HTR-8/SVneo (cell line): ENCODE measurements at places on chromosomes 12 and 14.
A peak's percentile ranks its signal among the peaks of the same experiment; 100 is the strongest.

GRCh38 chr12:51631591-51631990, 40.6 kb downstream of the SCN8A start:
- no peak for DNase-seq

- no peak for DNase-seq
These were observed 264.9 kb downstream of the C12orf75 start for GRCh38 chr12:105595440-105595839.

DNA sequence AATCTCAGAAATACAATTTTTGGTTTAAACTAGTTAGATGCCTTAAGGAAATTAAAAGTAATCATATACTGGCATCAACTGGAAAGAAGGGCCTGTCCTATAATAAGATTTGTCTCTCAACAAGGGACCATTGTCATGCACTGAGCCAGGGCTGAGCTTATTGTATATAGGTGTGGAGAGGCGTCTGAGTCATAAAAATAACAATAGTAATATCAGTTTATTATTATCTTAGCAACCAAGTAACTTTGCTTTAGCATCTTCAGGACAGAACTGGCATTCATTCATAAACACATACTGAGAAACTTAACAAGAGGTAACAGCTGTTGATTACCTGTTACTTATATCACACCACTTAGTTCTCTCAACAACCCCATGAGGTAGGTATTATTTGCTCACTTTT, 7.1 kb downstream of the KRT75 start:
- no peak for DNase-seq

- DNase-seq: no peak
These were observed 127.2 kb upstream of the LHX5 start for GRCh38 chr12:113598815-113599406.

DNA sequence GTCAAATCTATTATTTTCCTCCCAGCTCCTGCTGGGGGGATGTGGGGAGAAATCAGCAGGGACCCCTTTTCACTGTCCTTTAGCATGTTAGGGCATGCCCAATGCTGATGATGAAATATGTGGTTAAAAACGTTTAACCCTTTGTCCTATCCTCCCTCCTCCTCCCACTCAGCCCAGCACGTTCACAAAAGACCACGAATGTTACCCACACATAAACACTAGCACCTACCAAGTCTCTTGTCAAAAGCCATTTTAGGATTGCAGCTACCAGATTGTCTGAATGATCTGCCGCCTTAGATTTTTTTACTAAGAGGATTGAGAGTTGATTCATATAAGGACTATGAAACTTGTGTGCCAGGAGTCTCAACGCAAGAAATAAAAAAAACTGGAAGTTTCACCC, 70.4 kb downstream of the TBK1 start:
- DNase-seq: no peak

- DNase-seq: no peak
These were observed 3.5 kb downstream of the LPAR5 start for GRCh38 chr12:6632026-6632983.

DNA sequence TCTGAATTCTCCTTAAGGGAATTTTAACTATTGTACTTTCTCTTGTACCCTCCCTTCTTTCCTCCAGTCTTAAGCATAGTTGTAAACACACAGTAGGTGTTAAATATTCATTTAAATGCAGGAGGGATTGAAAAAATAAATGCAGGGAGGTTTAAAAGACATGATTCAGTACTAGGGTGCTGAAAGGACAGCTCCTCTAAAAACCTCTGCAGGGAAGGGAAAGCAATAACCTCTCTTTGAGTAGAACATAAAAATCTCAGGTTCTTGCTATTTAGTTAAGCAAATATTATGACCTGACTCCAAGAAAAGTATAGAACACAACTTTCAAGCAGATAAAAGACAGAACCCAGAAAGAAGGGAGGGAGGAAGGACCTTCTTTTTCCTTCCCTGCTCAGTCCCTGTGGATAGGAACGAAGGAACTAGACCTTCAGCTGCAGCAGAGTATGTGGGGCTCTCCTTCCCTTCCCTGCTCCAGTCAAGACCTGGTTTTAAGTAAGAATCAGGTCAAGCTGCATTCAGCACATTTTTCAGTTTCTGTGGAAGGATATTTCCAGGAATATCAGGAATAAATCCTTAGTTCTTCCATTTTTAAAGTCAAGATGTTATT, 4.7 kb downstream of the MAP3K9 start:
- no peak for DNase-seq

DNA sequence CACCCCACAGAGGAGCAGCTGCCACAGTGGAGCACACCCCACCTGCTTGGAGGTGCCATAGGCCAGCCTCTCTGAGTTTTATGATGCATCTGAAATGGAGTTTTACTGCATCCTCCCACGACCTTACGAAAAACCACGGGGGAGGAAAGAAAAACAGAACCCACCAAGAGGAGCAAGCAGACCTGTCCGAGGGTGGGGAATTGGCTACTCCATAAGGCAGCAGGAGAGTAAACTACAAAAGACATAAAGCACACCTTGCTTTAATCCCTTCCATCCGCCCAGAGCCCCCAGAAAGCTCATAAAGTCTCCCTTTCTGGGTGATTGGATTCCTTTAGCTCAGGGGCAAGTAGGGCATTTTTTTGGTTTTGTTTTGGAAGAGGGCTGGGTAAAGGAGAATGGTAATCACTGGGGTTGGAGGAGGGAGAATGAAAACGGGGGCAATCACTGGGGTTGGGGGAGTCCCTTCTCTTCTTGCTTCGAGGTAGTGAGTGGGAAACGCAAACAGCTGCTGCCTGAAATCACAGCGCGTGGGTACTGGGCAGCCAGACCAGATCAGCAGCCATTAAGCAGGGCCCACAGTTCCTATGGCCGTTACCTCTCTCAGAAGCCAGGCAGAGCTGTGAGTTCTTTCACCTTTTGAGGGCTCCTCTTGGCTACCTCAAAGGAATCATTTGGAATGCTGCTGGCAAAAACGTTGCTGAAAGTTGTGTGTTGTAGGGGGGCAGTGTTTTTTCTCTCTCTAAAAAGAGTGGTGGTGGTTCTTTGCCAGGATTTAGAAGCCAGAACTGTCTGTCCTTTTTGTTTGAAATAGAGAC, 433.6 kb downstream of the ZFP36L1 start:
- no peak for DNase-seq

DNA sequence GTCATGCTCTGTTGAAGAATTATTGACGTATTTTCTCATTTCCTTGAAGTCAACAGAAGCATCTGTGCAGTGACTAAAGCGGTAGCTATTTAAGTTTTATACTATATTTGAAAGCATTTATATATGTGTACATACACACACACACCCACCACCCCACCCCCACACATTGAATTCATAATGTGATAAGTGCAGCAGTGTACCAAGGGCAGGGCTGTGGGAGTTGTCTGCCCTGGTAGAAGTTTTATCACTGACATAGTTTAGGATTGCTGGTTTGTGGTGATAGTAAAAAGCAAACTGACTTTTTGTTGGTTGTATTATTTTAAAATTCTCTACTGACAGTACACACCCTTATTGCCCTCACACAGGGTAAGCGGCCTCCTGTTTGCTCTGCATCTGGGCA, 39.1 kb downstream of the GAS2L3 start:
- DNase-seq: no peak

GRCh38 chr12:22535478-22535877, 8.9 kb downstream of the C2CD5 start:
- no peak for DNase-seq

GRCh38 chr12:65494537-65494936, 216.1 kb downstream of the MSRB3 start:
- DNase-seq: no peak

DNA sequence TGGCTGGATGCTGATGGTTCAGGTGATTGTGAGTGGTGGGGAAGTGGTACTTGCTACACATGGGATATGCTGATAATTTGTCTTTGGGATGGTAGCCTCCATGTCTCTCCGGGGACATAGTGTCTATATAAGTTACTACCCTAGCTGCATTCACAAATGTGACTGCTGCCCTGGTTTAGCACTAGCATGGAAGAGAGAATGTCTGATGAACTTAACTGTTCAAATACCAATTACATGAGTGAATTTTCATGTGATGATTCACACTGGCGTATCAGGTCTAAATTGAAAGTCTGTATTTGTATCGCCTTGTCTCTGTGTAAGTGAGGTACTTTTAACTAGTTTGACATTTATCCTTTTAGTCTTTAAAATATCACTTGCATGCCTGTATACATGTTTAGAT, 34.4 kb downstream of the ATF7IP start:
- DNase-seq: no peak

GRCh38 chr14:35607380-35607779, 73.4 kb downstream of the INSM2 start:
- no peak for DNase-seq

DNA sequence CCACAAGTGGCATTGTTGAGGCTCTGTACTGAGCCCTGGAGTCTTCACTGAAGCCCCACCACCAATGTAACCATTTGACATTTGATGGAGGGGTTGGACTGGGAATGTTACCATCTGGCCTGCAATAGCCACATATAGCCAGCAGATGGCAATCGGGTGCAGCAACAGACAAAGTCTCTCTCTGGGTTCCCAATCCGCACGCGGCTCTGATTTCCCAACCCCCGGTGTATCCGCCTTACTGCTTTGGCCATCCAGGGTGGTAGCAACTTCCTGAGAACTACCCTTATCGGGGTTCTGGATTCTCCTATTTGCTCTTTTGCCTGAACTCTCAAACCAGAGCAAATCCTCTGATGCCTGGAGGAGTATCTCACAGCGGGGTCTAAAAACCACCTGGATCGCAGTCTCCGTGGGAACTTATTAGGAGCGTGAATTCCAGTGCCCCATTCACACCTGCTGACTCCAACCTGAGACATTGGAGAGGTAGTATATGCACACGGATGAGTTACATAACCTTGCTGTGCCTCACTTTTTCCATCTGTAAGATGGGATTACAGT, 14.2 kb downstream of the VRTN start:
- peak; percentile 99 for DNase-seq

DNA sequence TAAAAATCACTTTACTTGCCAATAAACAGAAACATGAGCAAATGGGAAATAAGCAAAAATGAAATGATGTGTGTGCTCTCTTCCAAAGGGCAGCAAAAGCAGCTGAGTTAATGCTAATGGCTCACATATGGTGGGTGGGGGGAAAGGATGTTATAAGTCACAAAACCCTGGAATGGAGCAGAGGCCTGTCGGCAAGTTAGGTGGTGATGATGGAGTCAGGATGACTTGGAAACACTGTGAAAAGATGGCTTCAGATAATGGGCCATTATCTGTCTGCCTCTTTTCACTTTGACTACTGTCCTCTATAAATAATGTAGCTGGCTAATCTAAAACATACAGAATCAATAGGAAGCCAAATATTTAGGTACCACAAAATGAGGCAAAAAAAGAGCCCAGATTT, 228.7 kb downstream of the APAF1 start:
- DNase-seq: no peak

GRCh38 chr14:95869776-95870175, 6.9 kb upstream of the TUNAR start:
- no peak for DNase-seq

GRCh38 chr12:55673638-55674037, 34.1 kb downstream of the ITGA7 start:
- DNase-seq: no peak

DNA sequence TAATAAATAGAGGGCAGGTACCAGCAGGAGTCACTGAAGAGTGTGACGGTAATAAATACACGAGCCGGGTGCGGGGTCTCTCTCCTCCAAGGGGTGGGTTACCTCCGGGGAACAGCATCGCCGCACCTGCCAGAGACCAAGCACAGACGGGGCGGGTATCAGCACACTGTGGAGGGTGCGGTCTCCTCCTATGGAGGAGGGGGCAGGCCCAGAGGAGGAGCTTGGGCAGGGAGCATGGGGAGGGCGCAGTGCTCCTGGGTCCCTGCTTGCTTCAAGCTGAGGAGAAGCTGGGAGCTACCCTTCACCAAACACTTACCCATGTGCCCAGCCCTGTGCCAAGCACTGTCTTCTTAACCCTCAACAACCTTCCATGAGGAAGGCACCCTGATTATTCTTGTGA, 12.8 kb downstream of the PGF start:
- DNase-seq: no peak

GRCh38 chr12:125518074-125518473, 452.8 kb downstream of the AACS start:
- DNase-seq: no peak

DNA sequence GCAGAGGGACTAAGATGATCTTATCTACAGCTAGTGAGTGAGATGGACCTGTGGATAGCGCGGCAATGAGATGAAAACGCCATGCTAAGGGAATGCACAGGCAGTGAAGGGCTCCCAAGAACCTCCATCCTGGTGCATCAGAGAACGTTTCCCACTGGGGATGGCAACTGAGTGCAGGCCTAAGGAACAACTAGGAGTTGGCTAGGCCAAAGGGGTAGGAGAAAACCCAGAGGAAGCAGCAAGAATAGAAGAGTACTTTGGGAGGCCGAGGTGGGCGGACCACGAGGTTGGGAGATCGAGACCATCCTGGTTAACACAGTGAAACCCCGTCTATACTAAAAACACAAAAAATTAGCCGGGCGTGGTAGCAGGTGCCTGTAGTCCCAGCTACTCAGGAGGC, 24.6 kb upstream of the BATF start:
- DNase-seq: no peak

GRCh38 chr14:76112889-76113624, 38.7 kb upstream of the GPATCH2L start:
- DNase-seq: no peak

- no peak for DNase-seq
These were observed 48.1 kb upstream of the OTX2 start for GRCh38 chr14:56858422-56858821.

GRCh38 chr12:65778258-65779090, 45.8 kb upstream of the HMGA2 start:
- DNase-seq: no peak

GRCh38 chr12:102008615-102009126, 53.1 kb downstream of the WASHC3 start:
- DNase-seq: no peak

DNA sequence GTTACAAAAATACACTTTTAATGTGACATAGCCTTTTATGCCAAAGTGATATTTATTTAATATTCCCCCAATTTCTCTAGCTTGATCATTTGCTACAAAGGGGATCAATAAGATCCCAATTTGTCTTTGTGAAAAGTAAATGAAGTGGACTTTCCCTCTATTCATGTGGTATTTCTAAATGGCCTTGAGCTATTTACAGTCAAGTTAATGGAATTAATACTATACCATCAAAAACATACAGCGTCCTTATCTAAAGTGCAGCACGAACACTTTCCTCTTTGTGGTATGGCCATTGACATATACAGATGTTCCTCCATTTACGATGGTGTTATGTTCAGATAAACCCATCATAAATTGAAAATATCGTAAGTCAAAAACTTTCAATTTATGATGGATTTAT, 23.2 kb downstream of the CFL2 start:
- no peak for DNase-seq
